ENCODE measurements at places on chromosomes 5 and 9. TPM values are rescaled to one million over a fixed set of nuclear protein-coding genes. Genes with fewer than 3 reads are reported as not detected.
A peak's percentile ranks its signal among the peaks of the same experiment; 100 is the strongest.

DNA sequence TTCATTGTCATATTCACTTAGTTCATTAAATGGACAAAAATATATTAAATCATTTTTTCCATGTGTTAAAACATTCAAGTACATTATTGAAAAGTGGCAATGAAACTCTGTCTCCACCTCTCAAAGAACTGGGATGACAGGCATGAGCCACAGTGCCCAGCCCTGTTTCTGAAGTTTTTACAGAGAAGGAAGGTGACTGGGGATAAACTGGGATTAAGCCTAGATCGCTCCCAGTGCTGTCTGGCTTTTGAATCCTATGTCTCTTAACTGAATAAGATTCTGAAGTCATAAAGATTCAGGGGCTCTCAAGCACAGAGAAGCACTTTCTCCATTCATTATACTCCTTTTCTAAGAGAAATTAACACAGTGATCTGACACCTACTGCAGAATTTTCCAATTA, 88.3 kb downstream of the SLC38A9 start:
- DNase-seq: no peak

DNA sequence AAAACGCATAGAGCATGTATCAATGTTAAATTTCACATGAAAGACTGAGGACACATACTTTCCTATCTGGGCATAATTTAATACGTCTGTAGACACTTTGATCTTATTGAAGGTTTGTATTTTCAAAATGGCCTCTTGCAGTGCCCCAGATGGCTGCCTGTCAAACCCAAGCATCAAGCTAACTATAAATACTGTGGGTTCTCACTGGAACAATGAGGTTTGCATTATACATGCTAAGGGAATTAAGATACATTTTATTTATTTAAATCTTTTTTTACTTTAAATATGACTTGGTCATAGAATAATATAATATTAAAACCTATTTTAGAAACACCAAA, 702.9 kb upstream of the GRAMD2B start:
- DNase-seq: no peak

DNA sequence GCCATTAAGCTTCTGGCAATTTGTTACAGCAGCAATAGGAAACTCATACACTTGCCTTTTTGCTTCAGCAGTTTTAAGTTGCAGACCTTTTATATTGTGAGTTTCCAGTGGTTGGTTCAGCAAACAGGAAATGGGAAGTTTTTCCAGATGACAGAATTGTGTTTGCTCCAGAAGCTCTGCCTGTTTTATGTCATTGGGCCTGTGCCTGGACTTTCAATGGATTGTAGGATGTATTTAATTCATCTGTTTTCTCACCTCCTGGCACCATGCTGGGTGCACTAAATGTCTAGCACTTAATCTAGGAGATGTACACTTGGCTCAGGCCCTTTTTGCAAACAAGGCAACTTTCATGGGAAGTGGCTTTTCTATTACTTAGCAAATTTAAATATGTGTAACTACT, 100.4 kb upstream of the CLINT1 start:
- no peak for DNase-seq

DNA sequence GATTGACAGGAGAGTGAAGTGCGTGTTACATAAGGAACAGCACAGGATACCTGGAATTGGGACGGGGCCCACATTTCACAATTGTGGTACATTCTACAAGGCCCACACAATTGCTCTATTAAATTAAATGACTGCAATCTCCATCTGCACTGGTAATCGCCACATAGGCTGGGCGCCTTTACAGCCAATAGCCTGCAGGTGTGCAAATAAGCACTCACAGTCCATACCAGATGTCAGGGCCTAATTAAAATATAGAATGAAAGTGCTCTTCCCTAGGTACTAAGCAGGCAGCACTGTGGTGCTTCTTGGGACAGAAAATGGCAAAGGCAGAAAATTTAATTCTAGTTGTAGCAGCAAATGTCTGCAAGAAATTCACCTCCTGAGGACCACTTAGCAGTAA, 82.7 kb downstream of the ATP10B start:
- DNase-seq: no peak

DNA sequence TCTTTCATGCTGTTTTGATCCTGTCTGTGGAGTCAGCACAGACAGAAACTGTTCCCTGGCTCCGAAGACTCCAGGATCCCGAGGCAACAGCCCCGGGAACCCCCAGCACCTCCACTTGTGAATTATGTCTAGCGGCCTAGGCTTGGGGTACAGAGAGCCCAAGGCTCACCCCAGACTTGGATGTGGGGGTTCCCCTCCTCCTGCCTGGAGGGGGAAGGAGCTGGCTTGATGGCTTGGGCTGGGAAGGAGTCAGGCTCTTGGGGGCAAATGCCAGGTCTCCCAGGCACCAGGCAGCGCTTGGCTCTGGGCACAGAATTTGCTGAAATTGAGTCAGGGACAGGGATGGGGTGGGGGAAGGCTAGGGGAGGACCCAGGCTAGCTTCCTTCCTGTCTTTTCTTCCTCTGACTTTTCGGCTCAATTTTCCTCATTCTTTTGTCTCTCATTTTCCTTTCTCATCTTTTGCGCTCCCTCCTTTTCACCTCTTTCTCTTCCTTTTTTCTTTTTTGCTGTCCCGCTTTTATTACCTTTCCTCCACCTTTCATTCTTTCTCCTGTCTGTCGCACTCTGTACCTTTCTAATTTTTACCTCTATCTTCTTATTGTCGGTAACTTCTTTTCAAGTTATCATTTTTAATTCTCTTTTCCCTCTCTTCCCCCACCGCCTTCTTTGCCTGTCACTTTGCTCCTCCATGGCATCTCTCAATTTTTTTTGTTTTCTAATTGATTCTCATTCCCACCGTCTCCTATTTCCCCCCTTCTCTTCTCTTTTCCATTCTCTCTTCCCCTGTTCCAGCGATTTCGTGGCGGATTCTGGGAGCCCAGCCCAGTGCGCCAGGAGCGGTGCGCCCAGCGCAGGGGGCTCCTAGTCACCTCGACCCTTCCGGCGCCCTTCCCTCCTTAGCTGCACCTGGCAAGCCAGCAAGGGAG, 10.5 kb downstream of the MSX2 start:
- DNase-seq: no peak

DNA sequence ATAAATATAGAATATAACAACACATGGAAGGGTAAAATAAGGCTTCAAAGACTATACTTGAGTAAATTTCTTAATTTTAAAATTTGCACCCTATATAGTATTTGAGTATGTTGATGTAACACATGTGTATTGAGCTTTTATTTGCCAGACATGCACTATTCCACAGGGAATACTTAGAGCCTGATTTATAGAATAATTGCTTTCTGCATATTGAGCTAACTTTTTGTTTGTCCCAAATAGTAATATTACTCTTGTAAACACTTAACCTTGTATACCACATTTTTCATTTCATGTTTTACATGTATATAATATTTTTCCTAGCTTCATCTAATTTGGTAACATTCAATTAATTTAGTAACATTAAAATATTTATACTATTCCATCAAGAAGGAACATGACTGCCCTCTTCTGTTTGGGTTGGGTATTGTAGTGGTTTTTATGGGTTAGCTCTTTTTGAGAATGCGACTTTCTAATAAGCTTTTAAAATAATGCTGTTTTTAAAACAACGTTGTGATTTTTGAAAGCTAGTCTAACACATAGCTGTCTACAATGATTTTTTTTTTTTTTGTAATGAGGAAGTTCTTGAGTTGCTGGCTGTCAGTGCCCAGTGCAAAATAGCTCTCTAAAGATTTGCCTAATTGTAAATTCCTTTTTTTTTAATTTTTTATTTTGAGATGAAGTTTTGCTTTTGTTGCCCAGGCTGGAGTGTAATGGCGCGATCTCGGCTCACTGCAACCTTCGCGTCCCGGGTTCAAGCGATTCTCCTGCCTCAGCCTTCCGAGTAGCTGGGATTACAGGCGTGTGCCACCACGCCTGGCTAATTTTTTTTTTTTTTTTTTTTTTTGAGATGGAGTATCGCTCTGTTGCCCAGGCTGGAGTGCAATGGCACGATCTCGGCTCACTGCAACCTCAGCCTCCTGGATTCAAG, 4.8 kb downstream of the SUB1 start:
- DNase-seq: peak; percentile 47

- DNase-seq: no peak
Measured at GRCh38 chr9:6239694-6240093, 24.1 kb downstream of the IL33 start.

DNA sequence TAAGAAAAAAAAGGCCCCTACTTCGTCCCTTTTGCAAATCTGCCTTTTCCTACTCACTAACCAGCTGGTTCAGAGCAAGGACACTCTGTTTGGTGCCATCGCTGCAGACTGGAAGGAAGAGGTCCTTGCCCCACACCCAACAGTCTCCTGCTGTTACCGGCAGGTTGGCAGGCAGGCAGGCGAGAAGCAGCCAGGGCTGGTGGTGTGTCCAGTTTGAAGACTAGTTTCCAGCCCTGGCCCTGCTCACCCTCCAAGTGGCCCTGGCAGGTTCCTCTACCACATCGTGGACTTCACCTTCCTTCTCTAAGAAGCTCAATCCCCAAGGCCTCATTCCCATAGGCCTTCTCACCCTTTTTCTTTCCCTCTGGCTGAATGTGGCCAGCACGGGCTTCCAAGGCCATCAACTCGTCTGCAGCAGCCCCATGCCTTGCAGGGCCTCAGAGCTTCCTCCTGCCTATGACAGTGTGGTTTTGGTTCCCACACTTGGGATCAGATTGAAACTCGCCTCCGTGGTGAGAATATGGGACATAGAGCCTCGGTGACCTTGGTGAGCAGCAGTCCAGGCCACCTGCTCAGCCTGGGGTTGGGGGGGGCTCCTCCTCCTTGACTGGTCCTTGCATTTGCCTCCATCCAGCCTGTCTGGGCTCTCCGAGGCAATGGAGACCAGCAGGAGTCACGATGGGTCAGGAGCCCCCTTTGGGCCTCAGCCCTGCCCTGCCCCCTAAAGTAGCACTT, 22.9 kb downstream of the TGFBI start:
- DNase-seq: no peak

DNA sequence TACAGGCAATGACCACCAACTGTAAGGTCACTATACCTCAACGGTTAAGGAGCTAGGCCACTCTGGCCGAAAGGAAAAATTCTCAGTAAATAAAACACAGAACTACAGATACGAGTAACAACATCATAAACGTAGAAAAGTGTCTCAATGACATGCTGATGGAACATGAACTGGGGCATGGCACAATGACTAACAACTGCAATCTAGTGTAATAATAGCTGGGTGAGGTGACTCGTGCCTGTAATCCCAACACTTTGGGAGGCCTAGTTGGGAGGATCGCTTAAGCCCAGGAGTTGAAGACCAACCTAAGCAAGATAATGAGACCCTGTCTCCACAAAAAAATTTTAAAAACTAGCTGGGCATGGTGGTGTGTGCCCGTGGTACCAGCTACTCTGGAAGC, 9.8 kb upstream of the RAPGEF6 start:
- DNase-seq: no peak

BASP1 gene
- total RNA-seq: 72.9 TPM

NIPAL4 gene
- total RNA-seq: 1.5 TPM

KCTD16 gene
- 0.89 TPM for total RNA-seq

CLIC3 gene
- 126 TPM for total RNA-seq

TGFBI gene
- total RNA-seq: 11.6 TPM
